CD4-positive, alpha-beta T cell treated with Interleukin-10 for 1 hour (primary cell): ENCODE measurements at places on chromosomes 1 and 21.
A peak's percentile ranks its signal among the peaks of the same experiment; 100 is the strongest.

DNA sequence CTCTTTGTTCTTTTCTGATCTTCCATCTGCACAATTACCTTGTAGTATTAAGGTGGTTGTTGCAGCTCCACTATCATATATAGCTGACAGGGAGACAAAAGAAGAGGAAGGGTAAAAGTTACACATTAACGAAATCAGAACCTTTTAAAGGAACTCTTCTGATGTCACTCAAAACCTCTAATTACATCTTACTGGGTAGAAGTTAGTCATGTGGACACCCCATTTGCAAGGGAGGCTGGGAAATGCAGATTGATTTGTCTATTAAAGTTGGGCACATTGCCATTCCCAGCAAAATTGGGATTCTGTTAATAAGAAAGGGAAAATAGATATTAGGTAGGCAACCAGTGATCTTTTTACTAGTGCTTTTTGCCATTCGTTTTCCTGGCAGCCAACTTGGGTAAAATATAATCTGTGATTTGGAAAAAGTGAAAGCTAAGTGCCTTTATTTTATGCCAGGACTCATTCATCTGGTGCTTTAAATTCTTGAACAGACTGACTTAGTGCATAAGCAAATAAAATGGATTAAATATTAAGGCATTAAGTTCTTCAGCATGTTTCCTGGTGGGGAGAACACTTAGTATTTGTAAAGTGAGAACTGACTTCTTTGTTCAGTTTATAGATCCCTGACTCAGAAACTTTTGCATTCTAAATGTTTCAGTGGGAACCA lies 71.3 kb downstream of the DNM3 start:
- DNase-seq = no peak

DNA sequence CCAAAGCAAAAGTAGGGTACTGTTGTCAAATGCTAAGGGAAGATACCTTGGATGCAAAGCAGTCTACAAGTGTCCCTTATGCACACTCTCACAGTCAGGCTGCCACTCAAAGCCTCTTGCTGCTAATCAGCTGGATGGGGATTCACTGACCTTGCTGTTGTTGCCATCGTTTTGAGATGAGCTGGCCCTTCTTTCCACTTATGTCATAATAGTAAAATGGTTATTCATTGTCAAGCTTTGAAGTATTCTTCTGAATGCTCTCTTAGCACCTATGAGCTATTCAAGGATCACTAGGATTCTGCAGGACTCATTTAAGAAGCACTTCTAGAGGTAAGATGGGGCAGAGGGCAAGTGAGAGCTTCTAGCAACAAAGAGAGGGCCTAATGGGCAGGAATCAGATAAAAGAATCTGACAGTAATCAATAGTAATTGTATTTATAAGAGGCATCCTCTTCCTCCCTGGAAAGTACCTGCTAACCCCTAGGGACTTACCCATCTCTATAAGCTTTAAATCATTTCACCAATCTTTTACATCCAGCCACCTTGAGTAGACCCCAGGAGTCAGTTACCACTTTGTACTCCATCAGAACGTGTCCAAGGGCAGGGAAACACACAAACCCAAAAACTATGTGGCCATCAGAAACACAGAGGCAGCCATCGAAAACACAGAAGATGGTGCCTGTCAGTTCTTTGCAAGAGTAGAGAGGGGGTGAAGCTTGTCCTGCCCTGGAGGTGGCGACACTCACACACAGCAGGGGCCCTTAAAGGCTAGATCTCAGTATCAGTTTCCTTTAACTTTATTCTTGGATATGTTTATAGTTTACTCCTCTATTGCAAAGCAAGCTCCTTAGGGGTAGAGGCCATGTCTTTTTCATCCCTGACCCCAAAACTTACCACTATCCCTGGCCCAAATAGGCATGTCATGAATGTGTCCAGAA lies 103.7 kb upstream of the NFIA start:
- peak; percentile 44 for DNase-seq

DNA sequence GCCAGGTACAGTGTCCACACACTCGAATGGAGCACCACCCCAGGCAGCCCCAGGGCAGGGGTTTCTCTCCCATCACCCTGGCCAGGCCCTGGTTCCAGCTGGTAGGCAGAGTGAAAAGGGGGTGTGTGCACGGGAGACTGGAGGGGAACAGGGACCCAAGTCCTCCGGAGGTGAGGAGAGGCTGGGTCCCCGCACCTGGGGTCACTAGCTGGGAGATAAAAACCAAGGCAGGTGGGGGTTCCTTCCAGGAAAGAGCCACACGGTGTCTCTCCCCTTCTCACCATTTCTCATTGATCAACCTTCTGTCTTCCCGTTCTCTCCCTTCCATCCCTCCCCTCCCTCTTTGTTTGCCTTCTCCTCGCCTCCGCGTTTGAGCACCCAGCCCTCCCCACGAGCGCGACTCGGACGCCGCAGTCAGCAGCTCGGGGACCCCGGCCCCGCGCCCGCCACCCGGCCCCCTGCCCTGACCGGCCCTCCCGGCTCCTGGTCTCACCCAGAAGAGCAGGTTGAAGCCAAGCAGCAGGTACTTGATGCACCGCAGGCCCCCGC lies 358 bp downstream of the TSPAN2 start:
- no peak for DNase-seq

DNA sequence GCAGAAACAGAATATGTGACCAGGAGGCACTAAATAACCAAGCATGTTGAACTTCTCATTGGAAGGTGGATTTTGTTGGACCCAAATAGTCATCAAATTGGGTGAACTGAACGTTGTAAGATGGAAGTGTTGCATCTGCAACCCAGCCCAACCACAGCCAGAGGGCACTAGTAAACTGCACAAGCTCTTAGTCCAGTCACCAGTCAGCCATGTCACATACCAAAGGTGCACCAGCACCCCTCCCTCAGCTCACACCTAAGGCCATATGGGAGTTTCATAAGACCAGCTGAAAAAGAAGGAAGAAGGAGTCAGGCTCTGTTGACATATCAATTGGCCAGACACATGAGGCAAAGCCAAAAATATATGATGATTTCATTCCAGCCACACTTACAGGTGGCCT lies 481.7 kb upstream of the NR5A2 start:
- DNase-seq = no peak

DNA sequence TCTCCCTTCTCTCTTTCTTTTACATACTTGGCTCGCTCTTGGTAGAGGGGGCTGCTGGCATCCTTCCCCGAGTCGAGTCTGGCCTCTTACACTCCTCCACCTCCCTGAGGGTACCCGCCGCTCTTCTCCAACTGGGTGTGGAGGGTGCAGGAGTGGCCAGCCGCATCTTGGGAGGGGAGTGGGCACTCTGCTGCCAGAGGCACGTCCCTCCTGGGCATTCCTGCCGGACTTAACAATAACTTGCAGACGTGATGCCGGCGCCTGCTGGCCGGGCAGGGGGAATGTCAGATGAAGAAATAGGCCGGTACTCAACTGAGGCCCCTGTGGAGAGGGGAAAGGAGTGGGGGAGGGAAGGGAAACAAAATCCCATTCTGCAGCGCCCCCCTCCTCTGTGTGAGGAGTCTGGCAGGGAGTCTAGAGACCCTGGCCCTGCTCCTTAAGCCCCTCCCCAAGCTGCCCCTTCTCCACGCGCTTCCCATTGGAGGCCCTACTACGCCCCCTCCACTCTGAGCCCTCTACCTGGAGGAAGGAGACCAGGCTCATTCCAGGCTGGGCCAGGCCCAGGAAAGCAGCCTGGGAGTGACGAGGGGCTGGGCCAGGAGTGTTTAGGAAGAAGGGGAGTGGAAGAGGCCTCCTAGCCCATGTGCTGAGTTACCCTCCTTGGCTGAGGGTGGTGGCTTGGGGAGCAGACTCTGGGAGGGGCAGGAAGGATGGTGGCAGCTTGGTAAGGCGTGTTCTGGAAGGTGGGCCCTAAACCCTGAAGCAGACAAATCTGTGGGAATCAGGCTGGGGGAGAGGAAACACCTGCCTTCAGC lies 1.8 kb downstream of the ATP2B4 start:
- DNase-seq = no peak

- no peak for DNase-seq
Observed at GRCh38 chr1:25611843-25612242, 4.7 kb upstream of the MAN1C1 start.

DNA sequence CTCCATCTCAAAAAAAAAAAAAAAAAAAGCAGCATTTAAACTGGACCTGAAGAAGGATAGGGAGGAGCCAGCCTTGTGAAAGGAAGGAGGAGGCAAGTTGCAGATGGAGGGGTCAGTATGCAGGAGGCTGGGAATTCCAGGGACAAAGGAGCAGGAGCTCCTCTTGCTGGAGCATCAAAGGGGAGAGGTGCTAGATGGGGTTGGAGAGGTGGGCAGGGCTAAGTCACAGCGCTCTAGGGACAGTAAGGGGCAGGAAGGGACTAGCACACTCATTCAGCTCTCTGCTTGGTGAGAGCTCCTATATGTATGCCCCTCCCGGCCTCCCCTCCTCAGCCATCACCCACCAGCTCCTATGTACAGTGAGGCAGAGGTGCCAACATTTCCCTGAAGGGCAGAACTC lies 26.8 kb downstream of the MAP7D1 start:
- no peak for DNase-seq

- DNase-seq = no peak
Observed at GRCh38 chr1:58982259-58982998, 198.6 kb upstream of the JUN start.

- DNase-seq = no peak
Observed at GRCh38 chr1:33606272-33606671, 133.8 kb downstream of the ZSCAN20 start.

- DNase-seq = peak; percentile 21
Observed at GRCh38 chr1:219385787-219386427, 212.2 kb downstream of the LYPLAL1 start.

GRCh38 chr1:106749906-106750305 lies 306.6 kb upstream of the PRMT6 start:
- DNase-seq = no peak

DNA sequence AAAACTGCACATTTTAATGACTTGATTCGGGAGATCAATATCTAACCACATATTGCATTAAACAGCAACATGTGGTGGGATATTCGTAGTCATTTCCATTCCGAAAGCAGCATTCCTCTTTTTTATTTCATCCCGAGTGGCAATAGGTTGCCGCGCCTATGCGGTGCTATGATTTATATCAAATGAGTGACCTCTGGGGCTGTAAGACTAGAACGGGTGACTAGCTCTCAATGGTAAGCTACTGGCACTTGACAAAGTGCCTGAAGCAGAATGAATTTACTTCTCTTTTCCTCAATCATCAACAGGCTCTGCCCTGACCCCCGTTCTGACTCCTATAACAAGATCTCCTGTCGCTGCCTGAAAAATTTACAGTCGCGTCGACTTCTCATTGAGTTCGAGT lies 162.3 kb downstream of the ZNF281 start:
- DNase-seq = no peak

DNA sequence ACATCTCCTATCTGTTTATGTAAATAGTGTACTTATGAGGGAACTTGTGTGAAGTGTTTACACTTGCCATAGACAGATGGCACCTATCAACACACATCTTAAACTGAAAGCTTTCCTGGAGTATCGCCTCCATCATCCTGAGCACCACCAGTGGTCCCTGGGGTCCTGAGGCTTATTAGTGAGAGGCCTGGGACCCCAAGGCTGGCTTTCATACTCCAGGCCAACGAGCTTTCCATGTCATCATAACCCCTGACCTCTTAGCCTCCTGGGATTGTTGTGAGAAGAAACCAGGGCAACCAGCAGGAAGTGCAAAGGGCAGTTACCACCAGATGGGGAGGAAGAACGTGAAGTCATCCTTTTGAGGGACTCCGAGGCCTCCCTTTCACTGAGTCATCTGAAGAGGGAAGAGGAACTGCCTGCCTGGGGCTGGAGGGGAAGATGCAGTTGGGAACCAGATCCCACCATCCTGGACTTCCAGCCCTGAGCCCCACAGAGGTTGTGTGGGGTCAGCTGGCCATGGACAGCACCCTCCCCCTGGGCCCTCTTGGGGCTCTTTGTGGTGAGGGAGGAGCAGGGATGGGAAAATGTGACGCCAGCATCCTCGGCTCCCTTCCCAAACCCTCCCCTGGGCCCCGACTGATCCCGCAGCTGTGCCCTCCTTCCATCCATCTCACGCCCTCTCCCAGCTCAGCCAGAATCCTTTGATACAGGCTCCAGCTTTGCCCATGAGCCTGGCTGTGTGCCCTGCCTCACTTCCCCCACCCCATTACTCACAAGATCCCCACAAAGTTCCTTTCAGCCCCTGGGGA lies 5.8 kb downstream of the INKA2 start:
- peak; percentile 21 for DNase-seq

- no peak for DNase-seq
Observed at GRCh38 chr1:204079608-204079999, 6.7 kb downstream of the SOX13 start.

GRCh38 chr1:223500560-223501425 lies 107.6 kb downstream of the CCDC185 start:
- DNase-seq = no peak

DNA sequence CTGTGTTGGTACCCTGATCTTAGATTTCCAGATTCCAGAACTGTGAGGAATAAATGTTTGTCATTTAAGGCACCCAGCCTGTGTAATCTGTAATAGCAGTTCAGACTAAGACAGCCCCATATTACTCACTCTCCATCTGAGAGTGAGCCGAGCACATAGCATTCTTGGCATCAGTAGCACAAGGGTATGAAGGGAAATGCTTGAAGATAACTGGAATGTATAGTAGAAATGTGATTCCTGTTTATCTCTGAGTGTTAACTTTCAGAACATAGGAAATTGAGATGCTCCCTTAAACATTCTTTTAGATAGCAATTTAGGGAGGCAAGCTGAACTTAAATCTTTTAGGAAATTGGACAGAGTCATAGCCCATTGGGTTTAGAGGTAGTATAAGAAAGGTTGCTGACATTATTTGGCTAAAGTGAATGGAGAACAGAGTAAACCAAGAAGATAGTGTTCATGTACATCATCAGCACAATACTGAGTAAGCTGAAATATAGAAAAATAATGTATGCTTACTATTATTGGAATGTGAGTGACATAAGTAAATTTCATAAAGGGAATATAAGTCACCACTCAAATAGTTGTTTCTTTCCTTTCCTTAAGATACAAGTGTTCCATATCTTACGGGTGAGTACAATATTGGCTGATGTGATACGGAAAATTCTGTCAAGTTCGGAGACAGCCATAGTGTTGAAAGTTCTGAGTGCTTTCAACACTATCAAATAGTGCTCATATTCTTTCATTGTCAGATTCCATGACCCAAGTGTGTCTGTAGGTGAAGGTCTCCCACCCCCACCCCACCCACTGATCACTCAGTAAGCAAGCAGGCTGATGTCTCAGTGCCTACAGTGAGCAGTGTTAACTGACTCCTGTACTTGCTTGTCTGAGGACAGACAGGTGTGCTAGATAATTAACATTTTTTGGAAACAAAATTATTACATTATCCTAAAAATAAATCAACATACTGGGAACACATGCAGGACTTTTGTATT lies 73.7 kb downstream of the LRRC8D start:
- DNase-seq = no peak

DNA sequence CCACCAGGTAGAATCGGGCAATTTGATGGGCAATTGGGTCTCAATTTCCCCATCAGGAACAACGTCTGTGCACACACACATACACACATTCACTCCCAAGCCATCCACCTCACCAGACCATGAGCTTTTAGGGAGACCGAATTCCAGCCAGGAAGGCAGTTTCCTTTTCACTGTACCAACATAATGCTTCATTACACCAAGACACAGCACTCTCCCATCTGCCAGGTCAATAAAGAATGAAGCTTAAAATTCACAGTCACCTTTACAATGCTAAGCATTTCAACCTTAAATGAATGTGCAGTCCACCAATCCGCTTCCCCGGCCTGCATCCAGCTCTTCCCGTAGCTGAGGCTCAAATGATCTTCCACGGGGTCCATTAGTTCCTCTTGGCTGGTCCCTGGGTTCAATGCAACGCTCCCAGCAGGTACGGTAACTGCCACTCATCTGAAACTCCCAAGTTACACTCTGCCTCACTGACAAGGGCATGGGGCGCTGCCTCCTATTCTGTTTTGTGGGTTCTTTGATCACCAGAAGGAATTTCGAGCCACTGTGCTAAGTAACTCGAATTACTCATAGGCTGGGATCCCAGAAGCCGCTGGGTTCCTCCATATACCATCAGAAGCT lies 105.0 kb downstream of the SIM2 start:
- no peak for DNase-seq
